ENCODE measurements at places on chromosomes 1 and 21. TPM values are rescaled to one million over a fixed set of nuclear protein-coding genes. Genes with fewer than 3 reads are reported as not detected.

GRCh38 chr1:111599781-111600693, 19.6 kb upstream of the RAP1A start:
- H3K36me3 ChIP-seq: no peaks in the 10 kb centered on the region
- no peaks in the 10 kb centered on the region for H3K27me3 ChIP-seq

GPATCH2 gene
- polyA plus RNA-seq: 5.1 TPM

RNU1-1 gene
- 22.6 TPM for polyA plus RNA-seq

GRCh38 chr1:232557502-232558191, 72.3 kb downstream of the SIPA1L2 start:
- no peaks in the 10 kb centered on the region for H3K36me3 ChIP-seq
- no peak overlapping the region for H3K27ac ChIP-seq
- no peak overlapping the region for H3K4me3 ChIP-seq
- DNase-seq: no peak
- H3K27me3 ChIP-seq: no peaks in the 10 kb centered on the region

SOX13 gene
- polyA plus RNA-seq: 0.32 TPM

DNA sequence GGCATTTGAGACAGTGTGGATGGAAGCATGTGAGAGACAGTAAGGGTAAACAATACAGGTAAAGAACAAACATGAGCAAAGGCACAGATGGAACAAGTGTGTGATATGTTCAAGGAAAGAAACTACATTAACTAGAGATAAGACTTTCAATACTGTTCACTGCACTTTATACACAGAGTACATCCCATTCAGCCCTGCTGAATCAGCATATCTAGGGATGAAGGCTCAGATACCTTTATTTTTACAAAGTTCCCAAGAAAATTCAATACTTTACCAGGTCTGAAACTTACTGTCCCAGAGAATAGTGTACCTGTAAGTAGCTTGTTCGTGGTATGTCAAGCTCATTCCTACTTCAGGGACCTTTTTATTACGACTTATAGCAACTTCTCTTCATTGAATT, 122.5 kb downstream of the LHX4 start:
- no peaks in the 10 kb centered on the region for H3K27me3 ChIP-seq
- H3K4me1 ChIP-seq: peaks cover 10% of the 10 kb centered on the region
- no peak for DNase-seq
- H3K4me3 ChIP-seq: no peak overlapping the region

DNA sequence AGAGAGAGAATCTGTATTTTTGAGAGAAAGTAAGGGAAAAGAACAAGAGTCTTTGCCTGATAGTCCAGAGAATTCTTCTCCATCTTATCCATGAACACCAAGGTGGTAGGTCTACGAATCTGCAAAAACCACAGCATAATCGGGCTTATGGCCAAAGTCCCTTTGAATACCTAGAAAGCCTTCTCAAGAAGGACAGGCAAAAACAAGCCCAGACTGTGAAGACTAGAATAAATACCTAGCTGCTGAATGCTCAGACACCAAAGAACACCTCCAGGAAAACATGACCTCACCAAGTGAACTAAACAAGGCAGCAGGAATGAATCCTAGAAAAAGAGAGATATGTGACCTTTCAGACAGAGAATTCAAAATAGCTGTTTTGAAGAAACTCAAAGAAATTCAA, 79.2 kb downstream of the HFM1 start:
- no peak overlapping the region for H3K27ac ChIP-seq
- peaks cover 7% of the 10 kb centered on the region for H3K36me3 ChIP-seq
- peaks cover 27% of the 10 kb centered on the region for H3K27me3 ChIP-seq
- no peak for DNase-seq
- no peak overlapping the region for H3K4me3 ChIP-seq

DNA sequence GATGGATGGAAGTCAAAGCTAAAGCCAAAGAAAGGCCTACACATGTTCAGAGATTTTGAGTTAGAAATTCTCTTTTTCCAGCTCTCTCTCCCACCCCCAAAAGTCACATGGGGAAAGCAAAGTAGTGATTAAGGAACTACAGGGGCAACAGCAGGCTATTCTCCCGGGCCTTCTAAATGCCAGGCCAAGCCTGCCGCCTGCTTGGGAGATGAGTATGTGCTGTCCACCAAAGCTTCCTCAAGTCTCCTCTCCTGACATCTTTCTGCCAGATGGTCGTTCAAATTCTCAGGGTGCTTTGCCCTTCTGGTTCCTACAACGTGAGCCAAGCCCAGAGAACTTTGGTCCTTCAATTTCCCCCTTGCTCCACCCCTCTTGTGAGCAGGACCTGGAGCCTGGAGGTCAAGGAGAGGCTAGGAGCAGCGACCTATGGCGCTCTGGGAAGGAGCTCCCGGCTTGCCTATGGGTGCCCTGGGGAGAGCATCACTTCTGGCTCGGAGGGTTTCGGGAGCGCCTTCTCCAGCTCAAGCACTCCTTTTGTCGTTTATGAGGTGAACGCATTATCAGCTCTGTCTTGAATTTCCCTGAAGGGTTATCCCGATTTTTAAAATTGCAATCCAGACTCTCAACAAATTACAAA, 4.4 kb upstream of the PRRX1 start:
- H3K4me3 ChIP-seq: no peak overlapping the region
- H3K4me1 ChIP-seq: peaks cover 10% of the 10 kb centered on the region
- no peaks in the 10 kb centered on the region for H3K36me3 ChIP-seq
- peaks cover 49% of the 10 kb centered on the region for H3K27me3 ChIP-seq
- no peak for DNase-seq

FNBP1L gene
- 0.79 TPM for polyA plus RNA-seq

PCBP3 gene
- polyA plus RNA-seq: 0.82 TPM

UBXN10 gene
- 0.07 TPM for polyA plus RNA-seq

S100A7 gene
- not detected for polyA plus RNA-seq

MORC3 gene
- polyA plus RNA-seq: 27.7 TPM

PDPN gene
- not detected for polyA plus RNA-seq

- H3K4me3 ChIP-seq: peak within 1 kb of the TSS; percentile 41
These were observed at the start of gene PTPN14 for GRCh38 chr1:214551436-214552173. Gene PTPN14 (minus strand): TSS chr1:214551602. CDS start chr1:214464803, 86,799 bp downstream.

GRCh38 chr1:51643362-51643761, 26.5 kb downstream of the OSBPL9 start:
- no peak overlapping the region for H3K27ac ChIP-seq
- no peak for DNase-seq
- H3K4me3 ChIP-seq: no peak overlapping the region

CRYAA gene
- polyA plus RNA-seq: not detected

CD1C gene
- not detected for polyA plus RNA-seq

DNA sequence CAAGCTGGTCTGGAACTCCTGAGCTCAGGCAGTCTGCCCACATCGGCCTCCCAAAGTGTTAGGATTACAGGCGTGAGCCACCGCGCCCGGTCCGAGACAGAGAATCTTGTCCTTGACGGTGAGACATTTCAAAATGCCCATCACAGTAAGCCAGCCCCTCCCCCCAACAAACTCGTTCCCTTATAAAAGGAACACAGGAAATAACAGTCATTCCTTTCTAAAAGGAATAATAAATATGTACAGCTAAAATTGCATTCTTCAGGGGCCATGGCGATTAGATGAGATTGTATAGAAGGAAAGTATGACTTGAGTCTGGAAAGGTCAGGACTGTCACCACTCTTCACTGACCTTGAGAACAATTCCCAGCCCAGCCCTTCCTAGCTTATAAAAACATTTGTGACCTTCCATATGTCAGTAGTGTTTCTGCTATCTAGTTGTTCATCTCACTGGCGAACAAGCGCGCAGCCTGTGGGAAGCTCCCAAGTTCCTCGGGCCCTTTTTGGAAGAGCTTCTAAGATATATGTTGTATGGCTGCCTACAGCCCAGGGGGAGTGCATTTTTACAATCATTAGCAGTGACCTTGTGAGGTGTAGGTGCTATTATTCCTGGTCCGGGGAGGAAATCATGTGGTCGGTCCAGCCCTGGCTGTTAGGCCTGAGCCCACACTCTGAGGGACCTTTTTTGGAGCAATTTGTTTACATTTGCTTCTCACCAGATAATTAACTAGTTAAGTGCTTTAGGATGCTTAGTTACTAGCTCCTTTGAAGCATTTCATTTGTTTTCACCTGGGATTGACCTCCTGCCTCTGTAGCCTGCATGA, 8.7 kb downstream of the SZRD1 start:
- no peak for DNase-seq
- H3K27me3 ChIP-seq: no peaks in the 10 kb centered on the region
- peak overlapping the region; percentile 48 for H3K4me3 ChIP-seq
- peaks cover 42% of the 10 kb centered on the region for H3K4me1 ChIP-seq

DCST2 gene
- not detected for polyA plus RNA-seq

DNA sequence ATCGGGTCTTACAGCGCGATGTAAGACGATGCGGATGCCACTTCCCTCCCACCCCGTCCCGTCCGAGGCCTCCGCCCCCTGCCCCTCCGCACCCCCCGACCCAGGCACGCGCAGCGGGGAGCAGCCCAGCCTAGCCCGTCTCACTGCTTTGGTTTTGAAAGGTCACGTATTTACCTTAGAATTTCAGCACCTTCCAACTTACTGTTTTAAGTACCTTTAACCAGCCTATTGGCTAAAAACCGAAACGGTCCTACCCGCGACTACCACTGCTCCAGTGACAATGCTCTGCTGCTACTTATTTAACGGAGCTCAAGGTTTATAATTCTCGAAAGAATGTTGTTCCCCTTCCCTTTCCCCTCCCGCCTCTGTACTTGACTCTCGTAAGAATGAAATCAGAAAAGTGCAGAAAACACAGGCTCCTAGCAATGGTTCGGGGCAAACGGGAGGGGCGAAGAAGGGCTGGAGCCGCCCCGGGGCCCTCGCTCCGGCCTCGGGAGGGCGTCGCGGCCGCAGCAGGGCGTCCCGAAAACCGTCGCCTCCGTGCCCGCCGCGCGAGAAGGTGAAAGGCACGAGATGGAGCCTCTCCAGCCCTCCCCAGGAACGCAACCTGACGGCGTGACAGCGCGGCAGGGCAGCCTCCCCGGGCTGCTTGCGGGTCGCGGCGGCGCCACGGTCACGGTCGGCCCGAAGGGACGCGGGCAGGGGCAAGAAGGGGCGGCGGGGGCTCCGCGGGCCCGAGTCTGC, 667 bp downstream of the TMEM50B start:
- DNase-seq: peak; percentile 62
- no peaks in the 10 kb centered on the region for H3K36me3 ChIP-seq
- peak overlapping the region; percentile 94 for H3K27ac ChIP-seq
- H3K27me3 ChIP-seq: no peaks in the 10 kb centered on the region

TRIM67 gene
- not detected for polyA plus RNA-seq

DNA sequence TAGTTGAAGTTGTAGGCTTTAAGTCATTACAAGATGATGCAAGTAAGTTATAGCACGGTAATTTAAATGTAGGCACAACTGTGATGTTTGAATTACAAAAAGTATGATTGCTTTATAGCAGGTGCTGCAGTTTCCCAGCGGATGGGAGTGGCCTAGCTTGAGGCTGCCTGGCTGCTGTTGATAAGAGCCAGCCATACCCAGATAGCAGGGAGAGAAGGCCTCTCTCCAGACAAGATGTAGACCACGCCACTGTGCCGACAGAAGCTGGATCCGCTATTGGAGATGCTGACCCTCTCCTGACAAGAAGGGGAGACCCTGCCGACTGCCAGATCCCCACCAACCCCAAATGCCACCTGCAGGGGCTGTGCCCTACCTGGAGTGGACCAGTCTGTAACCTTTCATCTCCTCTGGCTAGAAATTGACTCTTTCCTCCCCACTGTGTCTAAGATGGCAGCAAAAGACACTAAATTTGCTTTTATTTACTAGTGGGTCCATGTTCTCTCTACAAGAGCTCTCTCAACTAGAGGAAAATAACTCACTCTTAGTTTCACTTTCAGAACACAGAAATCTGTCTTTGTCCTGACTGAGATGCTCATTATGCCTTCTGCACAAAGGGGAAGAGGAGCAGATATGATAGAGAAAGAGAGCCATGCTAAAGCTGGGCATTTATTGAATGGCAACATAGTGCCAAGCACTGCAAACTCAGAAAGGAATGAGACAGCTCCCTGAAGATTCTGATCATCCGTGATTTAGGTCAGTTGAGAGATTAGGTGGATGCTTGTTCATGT, 127.9 kb downstream of the URB2 start:
- no peaks in the 10 kb centered on the region for H3K36me3 ChIP-seq
- H3K4me3 ChIP-seq: peak overlapping the region; percentile 78
- H3K27ac ChIP-seq: peak overlapping the region; percentile 87
- H3K27me3 ChIP-seq: peaks cover under 1% of the 10 kb centered on the region
- DNase-seq: no peak

OR2G6 gene
- not detected for polyA plus RNA-seq

GRCh38 chr1:24867084-24867870, 62.8 kb downstream of the RUNX3 start:
- H3K27me3 ChIP-seq: no peaks in the 10 kb centered on the region
- peaks cover 19% of the 10 kb centered on the region for H3K4me1 ChIP-seq
- no peaks in the 10 kb centered on the region for H3K36me3 ChIP-seq
- H3K4me3 ChIP-seq: no peak overlapping the region
- no peak overlapping the region for H3K27ac ChIP-seq

GRCh38 chr21:40647706-40648105, 199.3 kb downstream of the DSCAM start:
- H3K36me3 ChIP-seq: no peaks in the 10 kb centered on the region
- H3K27ac ChIP-seq: no peak overlapping the region
- no peak overlapping the region for H3K4me3 ChIP-seq
- H3K27me3 ChIP-seq: no peaks in the 10 kb centered on the region
- no peaks in the 10 kb centered on the region for H3K4me1 ChIP-seq
- DNase-seq: no peak

NT5C1A gene
- not detected for polyA plus RNA-seq

DNA sequence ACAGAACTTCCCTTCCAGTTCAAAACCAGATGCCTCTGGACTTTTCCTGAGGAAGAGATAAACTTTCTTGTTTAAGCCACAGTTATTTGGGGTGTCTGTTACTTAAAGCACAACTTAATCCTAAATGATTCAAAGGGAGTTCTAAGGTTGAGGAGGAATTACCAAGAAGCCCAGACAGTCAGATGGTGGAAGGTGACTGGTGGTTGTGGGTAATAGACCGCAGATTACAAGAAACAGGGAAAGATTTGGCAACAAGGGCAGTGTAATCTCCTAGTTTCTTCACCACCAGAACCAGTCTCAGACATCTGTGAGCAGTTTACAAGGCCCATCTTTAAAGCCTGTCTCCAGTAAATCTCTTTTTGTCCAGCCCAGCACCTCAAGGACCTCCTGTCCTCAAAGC, 130.1 kb upstream of the CTTNBP2NL start:
- H3K27ac ChIP-seq: no peak overlapping the region
- H3K36me3 ChIP-seq: no peaks in the 10 kb centered on the region
- DNase-seq: no peak
- H3K4me3 ChIP-seq: no peak overlapping the region
- H3K4me1 ChIP-seq: no peaks in the 10 kb centered on the region
- H3K27me3 ChIP-seq: peaks cover 7% of the 10 kb centered on the region

DNA sequence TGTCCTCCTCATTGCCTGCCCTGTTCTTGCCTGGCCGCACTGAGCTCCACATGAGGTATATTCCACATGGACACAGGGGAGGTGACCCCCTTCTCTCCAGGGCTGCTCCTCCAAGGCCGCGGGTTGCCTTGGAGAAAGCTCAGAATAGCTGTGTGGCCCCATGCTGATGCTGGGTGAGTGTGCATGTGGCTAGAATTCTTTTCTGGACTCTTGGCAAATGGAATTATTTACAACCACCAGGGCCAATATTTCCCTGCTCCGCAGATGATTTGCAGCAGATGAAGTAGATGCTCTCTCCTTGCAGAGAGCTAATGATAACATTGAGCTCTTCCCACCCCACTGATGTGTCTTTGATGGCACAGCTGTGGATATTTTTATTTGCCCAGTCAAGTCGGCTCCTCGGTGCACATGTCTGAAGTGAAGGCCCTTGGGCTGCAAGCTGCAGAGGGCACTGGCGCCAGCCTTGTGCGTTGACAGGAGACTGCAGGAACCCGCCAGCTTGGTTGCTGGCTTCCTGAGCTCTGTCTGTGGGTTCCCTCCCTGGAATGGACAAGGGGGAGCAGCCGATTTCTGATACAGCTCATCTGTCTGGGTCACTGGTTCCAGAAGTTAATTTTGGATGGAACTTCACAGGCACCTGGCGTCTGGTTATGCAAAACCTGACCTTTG, 404.7 kb upstream of the VAMP3 start:
- H3K27ac ChIP-seq: no peak overlapping the region
- DNase-seq: no peak
- H3K4me1 ChIP-seq: no peaks in the 10 kb centered on the region
- no peak overlapping the region for H3K4me3 ChIP-seq
- H3K36me3 ChIP-seq: no peaks in the 10 kb centered on the region
- no peaks in the 10 kb centered on the region for H3K27me3 ChIP-seq

Measured in naive thymus-derived CD8-positive, alpha-beta T cell (primary cell).